ENCODE measurements at places on chromosomes 1 and 21. TPM values are rescaled to one million over a fixed set of nuclear protein-coding genes. Genes with fewer than 3 reads are reported as not detected.

Gene SPRR2A
- polyA plus RNA-seq = not detected

Gene OR14K1
- polyA plus RNA-seq = not detected

Gene ARHGAP30
- polyA plus RNA-seq = 2.4 TPM

Gene HAX1
- polyA plus RNA-seq = 69.8 TPM

Data from forelimb muscle (tissue), 1 donor.